ENCODE measurements at places on chromosomes 7 and 10.

DNA sequence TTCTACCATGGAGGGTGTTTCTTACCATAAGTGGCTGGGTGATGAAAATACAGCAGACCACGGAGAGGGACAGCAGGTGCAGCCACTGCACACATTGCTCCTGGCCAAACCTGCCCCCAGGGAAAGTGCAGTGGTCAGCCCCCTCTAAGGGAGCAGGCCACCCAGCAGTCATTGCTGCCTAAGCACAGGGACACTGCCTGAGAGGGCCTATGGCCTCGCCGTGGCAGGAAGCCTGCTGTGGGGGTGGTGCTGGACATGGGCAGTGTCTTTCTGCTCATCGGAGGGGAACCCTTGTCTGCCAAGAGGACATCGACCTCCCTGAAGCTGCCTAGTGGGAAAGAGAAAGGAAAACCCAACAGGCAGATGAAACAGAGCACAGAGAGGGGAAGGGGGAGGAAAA is 118.3 kb downstream of the PKD1L1 start:
- no peak for DNase-seq

- no peak for DNase-seq
Measured at GRCh38 chr7:22860784-22861482, 38.3 kb upstream of the TOMM7 start.

- no peak for DNase-seq
Measured at GRCh38 chr10:124009231-124010015, 84.0 kb downstream of the CHST15 start.

DNA sequence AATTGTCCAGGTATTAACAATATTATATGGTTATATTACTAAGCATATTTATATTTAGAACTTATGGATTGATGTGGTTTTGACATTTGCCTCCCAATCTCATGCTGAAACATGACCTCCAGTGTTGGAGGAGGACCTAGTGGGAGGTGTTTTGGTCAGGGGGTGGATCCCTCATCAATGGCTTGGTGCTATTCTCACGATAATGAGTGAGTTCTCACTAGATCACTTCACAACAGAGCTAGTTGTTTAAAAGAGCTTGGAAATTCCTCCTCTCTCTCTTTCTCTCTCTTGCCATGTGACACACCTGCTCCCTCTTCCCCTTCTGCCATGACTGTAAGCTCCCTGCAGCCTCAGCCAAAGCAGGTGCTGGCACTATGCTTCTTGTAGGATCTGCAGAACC is 19.0 kb downstream of the TFEC start:
- no peak for DNase-seq

- DNase-seq: no peak
Measured at GRCh38 chr10:38072552-38072951, 21.6 kb upstream of the ZNF37A start.

GRCh38 chr10:126638542-126638941 is 32.0 kb downstream of the C10orf90 start:
- no peak for DNase-seq

DNA sequence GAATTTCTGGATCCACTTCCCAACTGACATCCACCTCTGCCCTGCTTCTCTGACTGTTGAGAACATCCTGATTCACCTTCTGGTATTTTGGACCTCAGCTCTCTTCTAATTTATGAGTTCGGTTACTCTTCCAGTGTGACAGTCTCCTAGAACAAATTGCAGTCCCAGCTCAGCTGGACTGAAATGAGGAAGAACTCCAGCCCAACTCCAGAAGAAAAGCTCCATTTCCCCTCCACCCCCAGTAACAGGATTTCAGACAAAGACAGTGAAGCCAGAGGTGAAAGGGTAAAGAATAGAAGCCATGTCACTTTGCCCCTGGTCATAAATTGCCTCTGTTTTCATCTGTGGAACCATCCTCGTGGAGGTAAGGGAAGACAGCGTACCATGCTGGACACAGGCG is 26.2 kb upstream of the INHBA start:
- no peak for DNase-seq

- no peak for DNase-seq
Measured at GRCh38 chr7:122637784-122638183, 61.1 kb downstream of the RNF133 start.
